Hair follicle dermal papilla cell (primary cell): ENCODE measurements at places on chromosomes 5 and 9. TPM values are rescaled to one million over a fixed set of nuclear protein-coding genes. Genes with fewer than 3 reads are reported as not detected.

RNF180 gene
- 5.7 and 8.4 TPM in 2 replicates for total RNA-seq

TPRN gene
- total RNA-seq: 8.9 and 9.4 TPM in 2 replicates

MOB3B gene
- total RNA-seq: 0.12 and 0.32 TPM in 2 replicates

PLCXD3 gene
- under 0.01 and 0.12 TPM in 2 replicates for total RNA-seq
